ENCODE measurements at places on chromosomes 16 and 17.

- no peak for DNase-seq
These were observed 892 bp downstream of the RBFOX3 start for GRCh38 chr17:79609673-79610645.

DNA sequence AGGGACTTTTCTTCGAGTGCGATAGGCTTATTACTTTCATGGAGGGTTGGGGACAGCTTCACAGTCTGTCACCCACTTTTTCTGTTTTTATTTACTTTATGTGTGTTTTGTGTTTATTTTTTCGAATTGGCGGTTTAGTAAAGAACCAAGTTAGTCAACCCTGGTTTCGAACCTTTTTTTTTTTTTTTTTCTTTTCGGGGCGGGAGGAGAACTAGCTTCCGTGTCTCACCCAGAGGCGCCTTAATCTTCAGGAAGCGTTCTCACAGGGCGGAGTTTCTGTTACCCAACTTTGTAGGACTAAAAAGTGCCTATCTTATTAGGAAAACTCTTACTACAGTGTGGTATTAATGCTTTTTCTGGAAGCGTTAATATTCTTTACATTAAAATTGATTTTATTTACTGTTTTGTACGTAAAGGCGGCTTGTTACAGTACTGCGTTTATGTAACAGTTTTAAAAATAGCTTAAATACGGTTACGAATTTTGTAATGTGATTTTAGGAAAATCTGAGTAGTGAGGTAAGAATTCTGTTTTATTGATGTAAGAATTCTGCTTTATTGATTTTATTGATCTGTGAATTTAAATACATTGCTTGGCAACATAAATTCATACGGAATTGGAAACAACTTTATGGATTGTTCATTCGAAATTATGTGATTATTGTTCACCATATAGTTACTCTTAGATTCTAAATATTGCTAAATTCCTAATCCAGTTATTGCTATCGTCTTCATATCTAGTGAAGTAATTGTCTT, 885 bp downstream of the ZNF207 start:
- peak; percentile 31 for DNase-seq

DNA sequence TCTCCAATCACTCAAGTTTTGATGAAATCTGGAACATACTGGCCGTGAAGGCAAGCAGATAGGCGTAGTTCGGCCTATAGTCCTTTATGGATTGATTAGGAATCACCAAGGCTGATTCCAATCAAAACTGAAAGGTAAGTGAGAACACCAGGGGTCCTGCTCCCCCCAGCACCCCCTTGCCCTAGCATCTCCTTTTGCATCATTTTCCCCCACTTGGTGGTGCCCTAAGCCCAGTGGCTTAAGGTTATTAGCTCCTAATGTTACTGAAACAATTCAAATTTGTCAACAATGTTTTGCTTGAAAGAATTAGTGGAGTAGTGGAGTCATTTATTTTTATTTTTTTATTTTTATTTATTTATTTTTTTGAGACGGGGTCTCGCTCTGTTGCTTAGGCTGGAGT, 4.9 kb downstream of the SLFN14 start:
- DNase-seq, result no peak

- DNase-seq, result no peak
These were observed 460 bp upstream of the SLC13A2 start for GRCh38 chr17:28472871-28473497.

- DNase-seq, result peak; percentile 95
These were observed at the start of gene ZNF200 for GRCh38 chr16:3234857-3235561. ZNF200 (minus strand) TSS chr16:3235158; CDS start chr16:3233755, 1,403 bp downstream.

DNA sequence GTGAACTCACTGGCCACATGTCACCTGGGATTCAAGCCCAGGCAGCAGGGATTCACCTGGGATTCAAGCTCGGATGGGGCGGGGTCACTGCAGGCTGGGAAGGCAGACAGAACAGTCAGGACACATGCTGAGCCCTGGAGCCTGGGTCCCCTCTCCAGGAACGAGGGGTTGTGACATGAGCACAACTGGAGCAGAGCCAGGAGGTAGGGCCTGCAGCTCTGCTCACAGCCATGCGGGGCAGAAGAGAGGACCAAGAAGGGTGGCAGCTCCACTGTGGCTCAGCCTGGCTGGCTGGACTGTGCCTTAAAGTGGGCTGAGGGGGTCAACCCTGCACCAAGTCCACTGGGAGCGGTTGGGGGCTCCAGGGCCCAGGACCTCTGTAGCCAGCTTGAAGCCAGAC, 150.1 kb downstream of the RAB11FIP4 start:
- DNase-seq, result no peak

- no peak for DNase-seq
These were observed 167.1 kb downstream of the HAPSTR1 start for GRCh38 chr16:9258423-9259051.

GRCh38 chr16:62105244-62105643, 69.0 kb upstream of the CDH8 start:
- DNase-seq, result no peak

- DNase-seq, result no peak
These were observed 597.9 kb downstream of the KCNJ2 start for GRCh38 chr17:70767102-70767701.

GRCh38 chr16:73354434-73354833, 306.5 kb upstream of the ZFHX3 start:
- DNase-seq, result no peak

GRCh38 chr17:79991140-79991923, 44.3 kb downstream of the TBC1D16 start:
- DNase-seq, result peak; percentile 83

DNA sequence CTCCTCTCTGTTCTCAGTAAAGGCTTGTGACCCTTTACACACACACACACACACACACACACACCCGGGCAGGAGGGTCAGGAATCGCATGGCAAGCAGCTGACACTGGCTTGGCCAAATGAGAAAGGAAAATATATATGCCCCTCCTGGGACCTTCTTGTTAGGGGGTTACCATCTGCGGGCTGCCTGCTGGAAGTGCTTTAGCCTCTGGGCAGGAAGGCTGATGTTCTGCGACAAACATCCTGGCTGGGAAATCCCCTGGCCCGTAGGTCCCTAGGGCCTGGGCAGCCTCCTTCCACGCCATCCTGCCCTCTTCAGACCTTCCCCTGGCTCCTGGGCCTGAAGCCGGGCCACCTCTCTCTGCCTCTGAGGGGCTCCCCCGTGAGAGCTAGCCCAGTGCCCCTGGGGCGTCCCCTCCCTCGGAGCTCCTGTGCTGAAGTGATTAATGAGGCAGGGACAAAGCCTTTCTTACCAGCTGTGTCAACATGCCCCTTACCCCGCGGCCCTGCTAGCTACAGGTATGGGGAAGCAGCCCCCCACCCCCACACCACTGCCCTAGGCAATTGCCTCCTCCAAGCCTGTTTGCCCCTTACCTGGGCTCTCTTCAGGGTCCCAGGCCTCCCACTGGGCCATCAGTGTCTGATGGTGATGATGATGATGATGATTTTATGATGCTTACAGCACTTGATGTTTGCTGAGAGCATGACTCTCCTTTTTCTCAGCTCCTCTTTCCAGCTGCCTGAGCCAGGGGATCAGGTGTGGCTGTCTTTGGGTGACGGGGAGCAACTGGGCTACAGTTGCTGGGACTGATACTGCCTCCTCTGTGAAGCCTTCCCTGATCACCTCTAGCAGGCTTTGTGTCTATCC, 32.8 kb upstream of the ETV4 start:
- peak; percentile 29 for DNase-seq

- no peak for DNase-seq
These were observed 36.8 kb upstream of the ZC3H18 start for GRCh38 chr16:88533381-88533917.

DNA sequence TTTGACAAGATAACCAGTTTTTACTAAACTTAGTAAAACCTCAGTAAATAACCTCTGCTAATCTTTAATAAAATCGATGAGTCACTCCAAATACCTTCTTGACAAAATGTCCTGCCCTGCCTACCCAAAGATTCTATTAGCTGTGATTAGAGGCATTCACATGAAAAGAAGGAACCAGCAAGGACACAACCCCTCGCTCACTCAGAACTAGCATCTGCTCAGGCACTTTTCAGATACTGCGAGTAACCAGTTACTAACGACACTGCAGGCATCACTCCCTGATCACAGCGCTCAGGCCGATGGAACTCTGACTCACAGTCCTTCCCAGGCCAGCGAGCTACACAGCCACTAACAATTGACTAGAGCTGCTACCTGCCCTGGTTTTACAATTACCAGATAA, 24.3 kb downstream of the PELP1 start:
- no peak for DNase-seq

- DNase-seq, result no peak
These were observed 9.5 kb upstream of the FAM83G start for GRCh38 chr17:19013806-19014627.

DNA sequence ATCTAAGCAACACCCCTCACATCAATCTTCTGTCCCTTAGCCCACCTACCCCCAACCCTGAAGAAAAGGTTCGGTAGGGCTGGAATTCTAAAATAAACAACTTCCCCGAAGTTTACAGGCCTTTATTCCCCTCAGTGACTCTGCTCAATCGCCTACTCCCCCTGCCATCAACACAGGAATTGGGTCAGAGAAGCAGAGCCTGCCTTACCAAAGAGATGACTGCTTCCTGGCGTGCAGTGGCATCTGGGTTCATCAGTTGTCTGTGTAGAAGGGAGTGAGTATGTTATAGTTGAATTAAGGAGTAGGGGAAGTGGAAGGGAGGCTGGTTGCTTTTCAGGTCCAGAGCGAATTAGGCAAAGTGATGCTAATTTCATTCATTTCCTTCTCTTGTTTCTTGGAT, 12.7 kb downstream of the HEATR9 start:
- DNase-seq, result no peak

- peak; percentile 30 for DNase-seq
These were observed 35.4 kb upstream of the LITAF start for GRCh38 chr16:11621920-11622651.

GRCh38 chr16:3149193-3149530, 14.3 kb downstream of the ZNF213 start:
- no peak for DNase-seq

GRCh38 chr17:57544834-57545463, 200.2 kb downstream of the CCDC182 start:
- no peak for DNase-seq

DNA sequence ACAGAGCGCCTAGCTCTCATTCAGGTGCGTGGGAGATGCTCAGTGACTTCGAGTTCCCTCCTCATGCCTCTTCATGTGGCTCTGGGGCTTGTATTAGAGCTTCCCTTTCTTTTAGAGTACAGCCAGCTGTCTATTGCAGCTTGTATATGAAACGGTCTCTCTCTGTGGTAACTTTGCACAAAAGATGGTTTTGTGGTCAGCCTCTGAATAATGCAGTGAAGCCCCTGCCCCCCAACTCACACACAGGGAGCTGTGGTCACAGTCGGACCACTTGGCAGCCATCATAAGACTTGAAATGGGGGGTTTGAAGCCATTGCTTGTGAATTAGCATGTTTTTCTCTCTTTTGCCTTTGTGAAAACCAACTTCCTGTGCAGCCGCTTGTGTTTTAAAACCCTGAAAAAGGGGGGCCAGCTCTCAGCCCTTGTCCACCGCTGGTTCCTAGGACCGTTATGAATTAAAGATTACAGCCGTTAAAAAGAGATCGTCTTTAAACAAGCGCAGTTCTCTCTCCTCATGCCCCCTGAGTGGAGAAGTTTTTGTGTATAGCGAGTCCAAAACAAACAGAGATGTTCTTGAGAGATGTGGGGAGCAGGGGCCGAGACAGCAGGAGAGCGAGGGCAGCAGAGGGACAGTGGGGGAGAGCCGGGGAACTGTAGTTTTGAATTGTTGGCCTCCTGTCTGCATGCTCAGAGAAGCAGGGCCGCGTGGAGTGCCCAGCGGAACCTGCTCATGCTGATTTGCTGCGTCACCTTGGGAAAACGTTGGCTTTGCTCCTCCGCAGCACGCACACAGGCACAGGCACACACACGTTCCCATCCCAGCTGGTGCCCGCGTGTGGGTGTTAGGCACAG, 199.0 kb downstream of the MSI2 start:
- DNase-seq, result peak; percentile 30

- DNase-seq, result no peak
These were observed 436 bp downstream of the SPAG5 start for GRCh38 chr17:28598389-28598788.

DNA sequence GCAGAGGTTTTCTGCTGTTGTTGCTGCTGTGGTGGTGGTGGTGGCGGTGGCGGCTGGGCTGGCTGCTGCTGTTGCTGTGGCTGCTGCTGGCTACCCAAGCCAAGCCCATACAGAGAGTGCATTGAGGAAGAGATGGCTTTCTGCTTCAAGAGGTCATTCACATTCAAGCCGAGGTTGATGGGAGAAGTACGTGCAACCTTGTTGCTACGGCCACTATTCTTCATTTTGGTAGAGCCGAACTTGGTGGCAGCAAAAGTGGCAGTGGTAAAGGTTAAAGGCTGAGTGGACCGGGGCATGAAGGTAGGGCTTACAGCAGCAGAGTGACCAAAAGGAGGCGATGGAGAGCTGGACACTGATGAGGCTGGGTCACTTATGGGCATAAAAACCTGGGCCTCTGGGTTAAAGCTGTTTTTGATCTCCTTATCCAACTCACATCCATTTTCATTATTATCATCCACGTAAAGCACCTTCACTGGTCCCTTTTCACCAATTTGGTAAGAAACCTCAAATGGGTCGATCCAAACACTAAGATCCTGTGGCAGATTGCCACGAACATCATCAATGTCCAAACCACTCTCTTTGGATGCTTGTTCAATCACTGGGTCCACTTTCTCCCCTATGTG, 2.8 kb downstream of the TOB1 start:
- peak; percentile 46 for DNase-seq

GRCh38 chr17:30222251-30222650, 13.2 kb downstream of the SLC6A4 start:
- DNase-seq, result no peak

DNA sequence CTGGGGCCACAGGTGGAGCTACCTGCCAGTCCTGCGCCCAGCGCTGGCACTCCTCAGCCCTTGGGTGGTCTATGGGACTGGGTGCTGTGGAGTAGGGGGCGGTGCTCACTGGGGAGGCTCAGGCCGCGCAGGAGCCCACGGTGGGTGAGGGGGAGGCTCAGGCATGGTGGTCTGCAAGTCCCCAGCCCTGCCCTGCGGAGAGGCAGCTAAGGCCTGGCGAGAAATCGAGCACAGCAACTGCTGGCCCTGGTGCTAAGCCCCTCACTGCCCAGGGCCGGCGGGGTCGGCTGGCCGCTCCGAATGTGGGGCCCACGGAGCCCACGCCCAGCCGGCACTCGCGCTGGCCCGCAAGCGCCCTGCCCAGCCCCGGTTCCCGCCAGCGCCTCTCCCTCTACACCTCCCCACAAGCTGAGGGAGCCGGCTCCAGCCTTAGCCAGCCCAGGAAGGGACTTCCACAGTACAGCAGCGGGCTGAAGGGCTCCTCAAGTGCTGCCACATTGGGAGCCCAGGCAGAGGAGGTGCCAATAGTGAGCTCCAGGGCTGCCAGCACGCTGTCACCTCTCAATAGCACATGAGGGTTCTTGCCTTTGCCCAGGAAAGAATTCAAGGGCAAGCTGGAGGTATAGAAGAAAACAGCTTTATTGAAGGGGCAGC, 11.0 kb upstream of the EEF2KMT start:
- no peak for DNase-seq

- DNase-seq, result no peak
These were observed 124.7 kb downstream of the CDH11 start for GRCh38 chr16:64997121-64997520.

- no peak for DNase-seq
These were observed 105.1 kb downstream of the TOX3 start for GRCh38 chr16:52441886-52442285.

GRCh38 chr17:56939869-56940484, 20.9 kb downstream of the COIL start:
- DNase-seq, result no peak

GRCh38 chr17:31758646-31759045, 100.4 kb downstream of the COPRS start:
- DNase-seq, result no peak

Measured in stimulated activated CD4-positive, alpha-beta T cell treated with anti-CD3 and anti-CD28 coated beads, Interleukin-2, amount 100 ng/mL, for 24 hours (primary cell).